ENCODE measurements at places on chromosomes 16 and 17. TPM values are rescaled to one million over a fixed set of nuclear protein-coding genes. Genes with fewer than 3 reads are reported as not detected.

DNA sequence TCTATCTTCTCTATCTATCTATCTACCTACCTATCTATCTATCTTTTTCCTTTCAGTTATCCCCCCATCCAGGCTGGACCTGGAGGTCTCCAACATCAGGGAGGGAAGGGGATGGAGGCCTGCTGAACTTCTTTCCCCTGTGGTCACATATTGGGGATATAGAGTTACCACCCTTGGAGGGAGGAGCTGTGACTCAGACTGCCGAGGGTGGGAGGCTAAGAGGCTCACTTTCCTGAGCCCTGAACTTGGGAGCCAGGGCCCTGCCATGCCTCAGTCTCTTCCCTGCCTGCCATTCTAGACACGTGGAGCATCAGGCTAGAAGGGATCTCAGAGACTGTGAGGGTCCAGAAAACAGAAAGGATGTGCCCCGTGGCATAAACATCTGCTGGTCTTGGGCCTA lies 8.4 kb downstream of the LRRC3C start:
- DNase-seq, result no peak

- peak; percentile 69 for DNase-seq
Observed at GRCh38 chr17:81513372-81513752, 763 bp upstream of the ACTG1 start.

GRCh38 chr16:12896562-12896961 lies 4.8 kb upstream of the SHISA9 start:
- DNase-seq, result no peak

The LGALS9 gene
- total RNA-seq, result 12.0 TPM

DNA sequence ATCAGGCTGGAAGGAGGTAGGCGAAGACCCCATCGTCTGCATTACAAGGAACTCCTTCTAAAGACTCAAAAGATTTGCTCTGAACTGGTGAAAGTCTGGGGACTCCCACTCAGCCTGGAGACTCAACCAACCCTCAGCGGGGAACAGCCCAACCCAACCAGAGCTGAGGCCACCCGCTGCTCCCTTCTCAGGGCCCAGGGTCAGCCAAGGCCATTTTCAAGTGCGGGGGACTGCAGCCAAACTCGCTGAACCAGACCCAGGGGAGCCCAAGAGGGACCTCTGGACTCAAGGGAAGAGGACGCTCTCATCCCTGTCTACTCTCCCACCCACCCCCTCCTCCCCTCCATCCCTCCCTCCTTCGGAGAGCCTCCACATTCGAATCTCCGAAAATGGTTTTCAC lies 24.1 kb downstream of the XYLT1 start:
- no peak for DNase-seq

DNA sequence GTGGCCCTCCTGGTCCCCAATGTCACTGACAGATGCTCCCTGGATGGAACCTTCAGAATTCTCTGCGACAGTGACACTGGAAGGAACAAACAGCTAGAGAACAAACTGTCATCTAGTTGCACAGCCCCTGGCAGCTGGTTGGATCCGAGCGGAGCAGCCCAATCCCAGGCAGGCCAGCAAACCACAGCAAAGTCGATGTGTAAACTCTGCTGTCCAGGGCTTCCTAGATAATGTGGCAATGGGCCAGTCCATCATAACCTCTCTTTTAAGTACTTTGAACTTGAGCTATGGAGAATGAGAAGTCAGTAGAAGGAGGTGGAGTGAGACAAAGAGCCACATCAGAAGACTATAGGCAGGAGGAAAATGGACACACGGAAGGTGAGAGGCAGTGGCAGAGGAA lies 323.0 kb downstream of the CBLN1 start:
- DNase-seq, result no peak

GRCh38 chr17:57517273-57517631 lies 227.8 kb downstream of the CCDC182 start:
- no peak for DNase-seq

DNA sequence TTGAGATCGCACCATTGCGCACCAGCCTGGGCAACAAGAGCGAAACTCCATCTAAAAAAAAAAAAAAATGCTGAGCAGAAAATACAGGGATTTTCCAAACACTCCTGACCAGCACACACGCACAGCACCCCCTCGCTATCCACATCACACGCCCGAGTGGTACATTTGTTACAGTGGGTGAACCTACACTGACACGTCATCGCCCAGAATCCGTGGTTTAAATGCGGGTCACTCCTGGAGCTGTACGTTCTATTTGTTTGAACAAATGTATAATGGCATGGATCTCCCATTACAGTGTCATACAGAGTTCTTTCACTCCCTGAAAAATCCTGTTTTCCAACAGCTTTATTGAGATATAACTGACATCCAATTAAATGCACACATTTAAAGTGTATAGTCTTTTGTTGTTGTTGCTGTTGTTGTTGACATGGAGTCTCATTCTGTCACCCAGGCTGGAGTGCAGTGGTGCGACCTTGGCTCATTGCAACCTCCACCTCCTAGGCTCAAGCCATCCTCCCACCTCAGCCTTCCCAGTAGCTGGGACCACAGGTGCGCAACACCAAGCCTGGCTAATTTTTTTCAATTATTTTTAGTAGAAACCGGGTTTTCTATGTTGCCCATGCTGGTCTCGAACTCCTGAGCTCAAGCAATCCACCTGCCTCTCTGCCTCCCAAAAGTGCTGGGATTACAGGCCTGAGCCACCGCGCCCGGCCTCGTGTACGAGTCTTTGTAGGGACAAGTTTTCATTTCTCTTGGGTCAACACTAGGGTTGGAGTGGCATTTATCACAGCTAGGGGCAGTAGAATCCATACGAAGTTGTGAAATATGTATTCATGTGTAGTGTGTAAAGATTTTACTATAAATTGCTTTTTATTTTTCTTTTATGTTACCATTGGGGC lies 4.4 kb upstream of the CARHSP1 start:
- no peak for DNase-seq

DNA sequence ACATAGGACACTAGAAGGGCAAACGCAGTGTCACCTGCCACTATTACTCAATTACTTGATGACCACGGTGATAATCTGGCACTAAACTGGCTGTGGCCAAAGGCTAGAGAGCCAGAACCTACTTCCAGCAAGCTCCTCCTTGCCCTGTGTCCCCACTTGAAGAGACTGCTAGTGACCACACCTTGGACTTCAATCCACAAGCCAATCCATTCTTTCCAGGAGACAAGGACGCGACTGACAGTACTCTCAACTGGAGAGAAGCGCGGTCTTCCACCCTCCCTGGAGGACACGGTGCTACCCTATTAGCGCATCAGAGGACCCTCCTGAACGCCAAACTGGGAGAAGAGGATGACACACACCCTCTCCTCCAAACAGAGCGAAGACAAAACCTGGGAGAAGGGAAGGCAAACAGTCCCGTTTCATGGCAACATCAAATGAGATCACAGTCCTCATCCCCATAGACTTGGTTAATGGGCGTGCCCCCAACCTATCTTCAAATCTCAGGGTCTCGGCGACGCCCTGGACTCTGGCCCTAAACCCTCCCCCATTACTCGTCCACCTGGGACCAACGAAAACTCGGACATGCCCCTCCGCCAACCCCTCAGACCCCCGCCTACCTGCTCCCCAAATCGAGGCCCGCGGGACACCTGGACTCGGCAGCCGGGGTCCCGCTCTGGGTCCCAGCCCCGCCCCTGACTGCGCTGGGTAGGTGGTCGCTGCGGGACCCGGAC lies 508 bp downstream of the FLCN start:
- peak; percentile 79 for DNase-seq

The NOB1 gene
- 13.8 TPM for total RNA-seq

- peak; percentile 51 for DNase-seq
Observed at GRCh38 chr16:83807327-83807709, 460 bp upstream of the HSBP1 start.

The UMOD gene
- not detected for total RNA-seq

DNA sequence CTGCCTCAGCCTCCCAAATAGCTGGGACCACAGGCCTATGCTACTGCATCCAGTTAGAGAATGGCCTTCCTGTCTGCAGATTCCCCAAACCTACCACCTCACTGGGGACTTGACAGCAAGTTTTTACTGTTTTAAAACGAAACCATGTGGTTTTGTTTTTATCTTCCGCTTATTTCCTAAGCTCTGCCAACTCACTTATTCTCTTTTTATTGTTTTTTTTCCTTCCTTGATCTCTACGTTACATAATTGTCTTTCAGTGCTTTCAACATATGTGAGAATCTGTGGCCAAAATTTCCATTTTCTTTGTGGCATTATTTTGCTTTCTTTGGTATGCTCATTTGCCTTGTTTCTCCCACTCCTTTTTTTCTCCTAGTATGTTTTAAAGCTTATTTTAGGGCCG lies 14.6 kb upstream of the SLC38A7 start:
- no peak for DNase-seq

- DNase-seq, result no peak
Observed at GRCh38 chr16:31129568-31130335, 5.8 kb downstream of the PRSS8 start.

DNA sequence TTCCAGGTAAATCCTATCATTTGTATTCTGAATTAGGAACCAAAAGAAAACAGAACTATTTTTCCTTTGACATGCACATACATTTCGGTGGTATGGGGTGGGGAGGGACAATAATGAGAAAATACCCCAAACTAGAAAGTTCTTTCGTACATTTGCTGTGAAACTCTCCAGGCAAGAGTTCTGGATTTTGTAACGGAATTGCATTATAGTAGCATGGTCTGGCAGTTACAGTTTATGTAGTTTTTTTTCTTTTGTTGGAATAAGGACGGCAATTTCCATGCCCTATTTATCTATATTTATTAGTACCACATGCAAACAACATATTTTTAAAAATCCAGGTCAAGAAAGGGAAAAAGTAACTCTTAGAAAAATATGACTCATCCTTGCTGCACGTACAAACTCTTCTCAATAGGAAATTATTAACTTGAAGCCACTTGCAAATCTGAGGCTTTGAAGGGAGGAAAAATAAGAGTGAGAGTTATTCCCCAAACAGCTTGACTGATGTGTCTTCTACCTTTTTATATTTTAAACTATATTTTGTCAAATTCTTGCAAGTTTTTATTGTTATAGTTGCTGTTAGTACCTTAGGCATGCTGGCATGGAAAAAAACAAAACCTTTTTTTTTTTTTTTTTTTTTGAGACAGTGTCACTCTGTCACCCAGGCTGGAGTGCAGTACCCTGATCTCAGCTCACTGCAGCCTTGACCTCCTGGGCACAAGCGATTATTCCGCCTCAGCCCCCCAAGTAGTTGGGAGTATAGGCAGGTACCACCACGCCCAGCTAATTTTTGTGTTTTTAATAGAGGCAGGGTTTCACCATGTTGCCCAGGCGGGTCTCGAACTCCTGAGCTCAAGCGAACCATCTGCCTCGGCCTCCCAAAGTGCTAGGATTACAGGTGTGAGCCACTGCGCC lies 69.3 kb downstream of the WWP2 start:
- DNase-seq, result no peak

The DNAH9 gene
- 0.20 TPM for total RNA-seq

GRCh38 chr16:89510526-89510925 lies 2.3 kb downstream of the SPG7 start:
- no peak for DNase-seq

The KRTAP4-9 gene
- not detected for total RNA-seq

GRCh38 chr16:29702269-29702668 lies 23.3 kb downstream of the QPRT start:
- DNase-seq, result no peak
